ENCODE measurements at places on chromosomes 7 and 10.

GRCh38 chr7:121198502-121198901 is 130.3 kb upstream of the WNT16 start:
- no peak for DNase-seq

- DNase-seq: no peak
Measured at GRCh38 chr7:145817687-145818086, 298.9 kb upstream of the CNTNAP2 start.

DNA sequence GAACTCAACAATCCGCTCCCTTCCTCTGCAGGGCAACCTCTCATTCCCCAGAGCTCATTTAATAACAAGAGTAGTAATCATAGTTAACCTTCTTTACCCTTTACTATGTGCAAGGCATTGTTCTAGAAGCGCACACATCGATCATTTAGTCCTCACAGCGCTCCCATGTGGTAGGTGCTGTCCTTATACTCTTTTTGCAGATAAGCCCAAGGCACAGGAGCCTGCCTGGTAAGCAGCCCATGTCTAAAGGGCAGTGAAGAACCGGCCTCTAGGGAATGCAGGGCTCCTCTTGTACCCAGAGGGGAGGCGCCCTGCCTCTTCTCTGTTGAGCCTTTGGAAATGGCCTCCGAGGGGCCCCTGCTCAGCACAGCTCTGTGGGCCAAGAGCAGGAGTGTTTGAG is 14.3 kb downstream of the CHST3 start:
- DNase-seq: no peak

DNA sequence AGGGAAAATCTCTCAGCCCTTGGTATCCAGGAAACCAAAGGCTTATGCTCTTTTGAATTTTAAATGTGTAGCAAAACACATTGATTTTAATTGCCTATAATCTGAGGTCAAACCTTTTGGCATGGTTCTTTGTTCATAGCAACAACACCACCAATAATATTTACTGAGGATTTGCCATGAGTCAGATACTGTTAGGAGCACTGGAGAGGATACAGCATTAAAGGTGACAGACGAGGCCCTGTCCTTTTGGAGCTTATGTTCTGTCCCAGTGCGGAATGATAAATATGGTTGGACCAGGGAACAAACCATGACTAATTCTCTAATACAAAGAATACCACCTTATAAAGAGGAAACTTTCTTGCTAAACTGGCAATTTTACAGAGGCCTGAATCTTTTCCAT is 176.6 kb downstream of the CTNNA3 start:
- no peak for DNase-seq

DNA sequence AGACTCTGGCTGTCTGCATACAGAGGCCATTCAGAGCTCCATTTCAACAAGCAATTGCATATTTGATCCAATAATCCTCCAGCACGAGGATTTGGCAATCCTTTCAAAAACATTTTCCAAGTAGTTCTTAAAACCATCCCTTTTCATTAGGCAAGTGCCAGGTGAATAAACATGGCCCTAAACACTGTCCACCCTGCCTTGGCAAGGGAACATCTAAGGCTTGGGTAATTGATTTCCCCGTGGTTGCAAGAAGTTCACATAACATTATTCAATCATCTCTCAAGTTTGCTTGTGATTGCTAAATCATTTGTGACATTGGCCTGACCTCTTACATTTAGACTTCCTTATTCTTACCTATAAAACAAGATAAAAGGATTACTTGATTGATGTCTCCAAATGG is 175.2 kb downstream of the CTTNBP2 start:
- DNase-seq: no peak

DNA sequence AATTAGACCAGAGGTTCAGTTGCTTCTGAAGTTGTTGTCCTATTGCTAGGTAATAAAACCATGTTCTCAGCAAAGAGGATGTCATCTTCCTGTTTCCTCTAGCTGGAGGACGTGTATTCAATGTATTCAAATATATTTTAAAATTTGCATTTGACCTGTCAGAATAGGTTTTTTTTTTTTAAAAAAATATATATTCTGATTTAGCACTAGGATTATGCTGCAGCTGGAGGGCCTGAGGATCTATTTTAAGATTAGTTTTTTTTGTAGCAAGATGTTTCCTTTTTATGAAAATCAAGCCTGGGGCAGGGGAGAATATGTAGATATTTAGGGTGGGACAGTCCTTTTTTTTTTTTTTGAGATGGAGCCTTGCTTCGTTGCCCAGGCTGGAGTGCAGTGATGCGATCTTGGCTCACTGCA is 337.0 kb downstream of the FRMD4A start:
- no peak for DNase-seq

- DNase-seq: no peak
Measured at GRCh38 chr7:96831446-96831845, 121.8 kb upstream of the SEM1 start.

DNA sequence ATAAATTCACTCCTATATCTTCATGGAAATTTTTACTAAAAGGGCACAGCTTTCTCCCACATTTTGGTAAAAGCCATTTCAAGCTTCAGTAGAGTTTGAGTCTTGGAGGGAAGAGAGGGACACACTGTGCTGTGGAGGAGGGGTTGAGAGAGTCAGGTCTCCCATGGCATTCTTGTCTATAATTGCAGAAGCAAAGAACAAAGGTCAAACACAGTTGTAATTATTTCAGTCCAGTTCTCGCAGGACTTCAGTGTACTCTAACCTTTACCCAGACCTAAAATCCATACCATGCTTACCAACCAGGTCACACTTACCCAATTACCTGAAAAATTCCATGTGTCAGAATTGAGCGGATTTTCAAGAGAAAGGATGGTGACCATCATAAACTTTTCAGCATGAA is 298.4 kb downstream of the XPNPEP1 start:
- no peak for DNase-seq

DNA sequence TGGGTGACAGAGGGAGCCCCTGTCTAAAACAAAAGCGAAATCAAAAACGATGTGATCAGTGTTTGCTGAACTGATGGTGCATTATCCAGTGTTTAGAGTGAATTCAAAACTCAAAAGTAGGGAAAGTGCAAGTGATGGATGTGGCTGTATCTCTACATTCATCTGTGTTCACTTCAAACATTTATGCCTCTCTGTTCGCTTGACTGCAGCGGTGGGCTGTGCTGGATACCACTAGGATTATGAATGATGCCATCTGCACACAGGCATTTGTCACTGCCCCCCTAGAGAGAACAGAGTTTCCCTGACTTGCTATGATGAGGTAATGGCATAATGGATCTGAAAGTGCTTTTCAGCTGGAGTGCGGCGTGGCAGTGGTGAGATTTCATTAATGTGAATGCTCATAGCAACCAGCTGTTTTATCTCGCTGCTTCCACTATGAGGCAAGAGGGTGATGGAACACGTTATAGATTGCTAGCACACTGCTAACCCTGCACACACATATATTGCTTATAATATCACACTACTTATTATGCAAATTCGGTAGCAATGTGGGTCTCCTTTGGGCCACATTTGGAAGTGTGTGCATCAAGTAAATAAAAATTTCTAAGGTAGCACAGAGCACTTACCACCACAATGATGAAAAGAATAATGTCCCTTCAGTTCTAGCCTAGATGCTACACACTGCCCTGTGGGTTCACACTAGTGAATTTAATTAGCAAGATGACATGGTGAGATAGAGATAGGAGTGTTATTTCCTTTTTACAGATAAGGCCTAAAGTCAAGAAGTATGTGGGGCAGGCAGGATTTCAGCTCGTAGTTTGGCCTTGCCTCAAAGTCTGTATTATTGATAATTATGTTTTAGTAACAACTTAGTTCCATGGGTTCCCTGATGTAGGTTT is 164.7 kb downstream of the CAMK1D start:
- no peak for DNase-seq

GRCh38 chr10:107552963-107553362 is 388.5 kb upstream of the SORCS1 start:
- no peak for DNase-seq

- DNase-seq: no peak
Measured at GRCh38 chr10:102564209-102564834, 60.5 kb downstream of the SUFU start.

GRCh38 chr10:9069136-9069535 is 1014.6 kb downstream of the GATA3 start:
- DNase-seq: no peak

DNA sequence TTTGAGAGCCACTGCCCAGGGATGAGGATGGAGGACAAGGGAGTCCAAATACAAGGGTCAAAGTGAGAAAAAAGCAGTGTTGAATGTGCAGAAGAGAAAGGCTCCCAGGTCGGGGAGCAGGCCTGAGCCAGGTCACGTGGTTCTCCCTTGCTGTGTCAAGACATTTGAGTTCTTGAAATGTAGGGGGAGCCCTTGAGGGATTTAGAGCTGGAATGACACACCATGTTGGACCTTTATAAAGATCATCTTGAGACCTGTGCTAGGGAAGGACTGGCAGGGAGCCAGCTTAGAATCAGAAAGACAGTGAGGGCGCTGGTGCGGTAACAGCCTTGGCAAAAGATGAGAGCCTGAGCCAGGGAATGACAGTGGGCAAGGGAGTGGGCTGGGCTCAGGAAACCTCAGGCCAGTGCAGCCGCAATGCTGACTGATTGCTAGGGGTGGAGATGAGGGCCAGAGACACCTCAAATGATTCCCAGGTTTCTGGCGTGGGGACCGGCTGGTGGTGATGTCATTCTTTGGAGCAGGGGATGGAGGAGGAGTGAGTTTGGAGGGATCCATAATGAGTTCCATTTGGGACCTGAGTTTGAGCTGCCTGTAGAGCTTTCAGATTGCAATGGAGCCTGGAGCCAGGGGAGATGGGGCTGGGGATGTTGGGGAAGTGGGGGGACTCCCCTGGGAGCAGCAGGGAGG is 120.1 kb downstream of the PTPN20 start:
- DNase-seq: peak; percentile 56

DNA sequence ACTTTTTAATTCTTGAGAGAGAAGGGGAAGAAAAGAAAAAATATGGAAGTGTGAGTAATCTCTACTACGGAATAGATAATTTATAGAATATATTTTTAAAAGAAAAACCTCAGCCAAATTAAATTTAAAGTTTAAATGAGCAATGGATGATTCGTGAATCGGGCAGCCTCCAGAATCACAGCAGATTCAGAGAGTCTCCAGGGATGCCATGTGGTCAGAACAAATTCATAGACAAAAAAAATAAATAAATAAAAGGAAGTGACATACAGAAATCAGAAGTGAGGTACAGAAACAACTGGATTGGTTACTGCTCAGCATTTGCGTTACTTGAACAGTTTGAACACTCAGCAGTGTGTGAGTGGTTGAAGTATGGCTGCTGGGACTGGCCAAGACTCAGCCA is 53.0 kb downstream of the PHYHIPL start:
- DNase-seq: no peak

GRCh38 chr10:100448951-100449350 is 13.9 kb upstream of the WNT8B start:
- no peak for DNase-seq

DNA sequence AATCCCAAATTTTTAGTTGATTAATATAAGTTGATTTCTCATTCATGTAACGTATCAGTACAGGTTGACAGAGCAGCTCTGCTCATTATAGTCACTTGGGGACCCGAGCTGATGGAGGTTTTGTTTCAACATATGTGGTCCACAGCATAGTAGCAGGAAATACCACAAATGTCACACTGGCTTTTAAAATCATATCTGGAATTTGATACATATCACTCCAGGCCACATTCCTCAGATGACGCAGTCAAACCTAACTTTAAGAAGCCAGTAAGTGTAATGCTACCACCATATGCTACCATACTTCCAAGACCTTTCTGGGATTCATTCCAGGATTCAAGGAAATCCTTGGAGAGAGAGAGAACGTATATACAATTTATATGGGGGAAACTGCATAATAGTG is 156.3 kb downstream of the PHF14 start:
- DNase-seq: no peak

DNA sequence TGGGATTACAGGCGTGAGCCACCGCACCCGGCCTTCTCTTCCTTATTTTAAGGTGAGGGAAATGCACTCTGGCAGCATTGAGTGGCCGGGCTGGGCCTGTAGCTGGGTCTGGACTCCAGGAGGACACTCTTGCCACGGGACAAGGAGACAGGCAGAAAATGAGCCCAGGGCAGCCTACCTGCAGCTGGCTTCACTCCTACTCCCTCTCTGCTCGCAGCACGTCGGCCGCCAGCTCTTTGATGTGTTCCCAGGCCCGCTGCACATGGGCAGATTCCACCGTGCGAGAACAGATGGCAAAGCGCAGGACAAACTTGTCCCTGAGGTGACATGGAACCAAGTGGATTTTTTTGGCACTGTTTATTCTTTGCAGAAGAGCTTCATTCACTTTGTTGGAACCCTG is 12.9 kb upstream of the FIGNL1 start:
- no peak for DNase-seq

- DNase-seq: no peak
Measured at GRCh38 chr7:36231406-36231805, 78.4 kb downstream of the EEPD1 start.

DNA sequence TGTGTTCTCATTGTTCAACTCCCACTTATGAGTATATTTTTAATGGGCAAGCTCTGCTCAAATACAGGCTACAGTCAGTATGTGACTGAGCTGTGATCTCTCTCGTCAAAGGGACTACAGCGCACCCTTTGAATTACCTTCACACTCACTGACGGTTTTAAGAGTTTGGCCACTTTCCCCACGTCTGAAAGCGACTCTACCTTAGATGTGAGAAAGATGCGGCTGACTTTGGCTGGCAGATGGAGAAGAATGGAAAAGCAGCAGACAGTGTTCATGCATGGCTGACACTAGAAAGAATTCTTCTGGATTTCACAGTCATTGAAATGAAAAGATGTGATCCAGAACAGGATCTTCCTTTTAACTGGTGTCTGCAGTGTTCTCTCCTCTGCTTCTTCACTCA is 2.0 kb upstream of the ATRNL1 start:
- DNase-seq: no peak

GRCh38 chr10:50823789-50824188 is 61.6 kb downstream of the A1CF start:
- no peak for DNase-seq

DNA sequence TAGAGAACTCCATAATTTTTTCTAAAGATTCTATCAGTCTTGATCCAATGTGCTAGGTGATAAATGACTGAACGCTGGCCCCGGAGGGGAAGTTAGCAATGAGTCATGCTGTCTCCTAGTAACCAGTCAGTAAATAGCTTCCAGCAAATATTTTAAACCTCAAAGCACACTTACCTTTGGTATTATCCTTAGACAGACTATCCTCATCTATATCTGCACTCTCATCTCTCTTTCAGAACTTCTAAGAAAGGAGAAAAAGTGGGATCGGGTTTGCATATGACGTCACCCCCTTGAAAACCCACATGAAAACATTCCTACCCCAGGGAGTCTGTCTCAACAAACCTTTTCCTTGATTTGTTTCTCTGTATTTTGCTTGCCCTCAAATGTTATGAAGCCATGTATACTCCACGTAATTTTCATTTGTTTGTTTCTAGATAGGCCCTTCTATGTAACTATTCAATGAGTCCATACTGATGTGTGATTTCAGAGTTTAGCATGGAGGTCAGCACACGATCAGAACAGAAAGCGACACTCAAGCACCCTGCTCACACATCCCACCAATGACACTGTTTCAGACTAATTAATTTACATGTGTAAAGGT is 174.9 kb upstream of the NRP1 start:
- peak; percentile 72 for DNase-seq

GRCh38 chr10:26556748-26557640 is 118.9 kb downstream of the APBB1IP start:
- peak; percentile 72 for DNase-seq
